D341Med (cell line): ENCODE measurements at places on chromosomes 16 and 17.

GRCh38 chr17:69012895-69013805 lies 47.6 kb downstream of the ABCA9 start:
- no peak for DNase-seq

DNA sequence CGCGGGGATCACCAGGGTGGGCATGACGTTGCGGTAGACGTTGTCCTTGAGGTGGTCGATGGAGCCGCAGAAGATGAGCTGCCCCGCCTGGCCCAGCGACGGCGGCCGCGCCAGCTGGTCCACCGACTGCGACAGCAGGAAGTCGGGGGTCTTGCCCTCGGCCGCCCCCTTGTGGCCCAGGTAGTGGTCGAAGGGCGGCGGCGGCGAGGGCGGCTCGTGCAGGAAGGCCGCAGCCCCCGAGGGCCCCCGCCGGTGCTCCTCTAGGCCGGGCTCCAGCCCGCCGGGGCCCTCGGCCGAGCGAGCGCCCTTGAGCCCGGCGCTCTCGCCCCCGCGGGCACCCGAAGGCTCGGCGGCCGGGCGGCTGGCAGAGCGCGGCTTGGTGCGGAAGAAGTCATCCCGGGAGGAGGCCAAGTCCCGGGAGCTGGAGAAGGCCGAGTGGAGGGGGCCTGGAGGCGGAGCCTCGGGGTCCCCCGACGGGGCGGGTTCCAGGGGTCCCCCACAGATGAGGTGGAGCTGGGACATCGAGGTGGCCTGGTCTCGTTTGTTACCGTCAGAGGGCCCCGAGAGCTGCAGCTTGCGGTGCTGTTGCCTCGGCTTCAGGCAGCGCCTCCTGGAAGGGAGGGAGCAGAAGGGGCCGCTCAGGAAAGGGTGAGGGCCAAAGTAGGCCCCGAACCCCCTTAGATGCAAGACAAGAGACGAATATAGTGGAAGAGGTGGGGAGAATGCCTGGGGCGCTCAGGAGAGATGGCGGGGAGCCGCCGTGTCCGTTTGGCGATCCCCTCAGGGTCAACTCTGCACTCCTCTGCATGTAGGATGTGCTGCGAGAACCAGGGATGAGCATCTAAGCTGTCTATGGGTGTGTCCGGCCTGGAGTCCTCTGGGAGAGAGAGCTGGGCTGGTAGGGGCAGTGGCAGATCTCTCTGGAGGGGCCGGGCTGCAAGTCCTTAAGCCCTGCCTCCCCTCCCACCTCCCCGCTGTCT lies 8.8 kb downstream of the FAM171A2 start:
- DNase-seq: peak; percentile 48

DNA sequence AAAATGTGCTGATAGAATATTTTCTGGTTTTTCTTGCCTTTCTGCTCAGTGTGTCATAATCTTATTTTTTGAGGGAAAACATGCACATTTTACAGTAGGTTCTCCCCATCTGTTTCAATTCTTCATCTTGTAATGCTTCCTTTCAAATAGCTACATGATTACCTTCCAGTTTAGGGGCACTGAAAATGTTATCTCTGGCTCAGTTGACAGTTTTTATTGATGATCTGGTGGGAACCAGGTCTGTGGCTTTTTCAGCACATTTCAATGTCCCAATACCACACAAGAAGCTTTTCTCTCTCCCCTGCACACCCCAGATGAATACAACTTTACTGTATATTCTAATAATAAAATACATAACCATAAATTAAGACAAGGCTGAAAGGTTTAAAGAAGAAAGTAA lies 36.5 kb downstream of the FTO start:
- no peak for DNase-seq

DNA sequence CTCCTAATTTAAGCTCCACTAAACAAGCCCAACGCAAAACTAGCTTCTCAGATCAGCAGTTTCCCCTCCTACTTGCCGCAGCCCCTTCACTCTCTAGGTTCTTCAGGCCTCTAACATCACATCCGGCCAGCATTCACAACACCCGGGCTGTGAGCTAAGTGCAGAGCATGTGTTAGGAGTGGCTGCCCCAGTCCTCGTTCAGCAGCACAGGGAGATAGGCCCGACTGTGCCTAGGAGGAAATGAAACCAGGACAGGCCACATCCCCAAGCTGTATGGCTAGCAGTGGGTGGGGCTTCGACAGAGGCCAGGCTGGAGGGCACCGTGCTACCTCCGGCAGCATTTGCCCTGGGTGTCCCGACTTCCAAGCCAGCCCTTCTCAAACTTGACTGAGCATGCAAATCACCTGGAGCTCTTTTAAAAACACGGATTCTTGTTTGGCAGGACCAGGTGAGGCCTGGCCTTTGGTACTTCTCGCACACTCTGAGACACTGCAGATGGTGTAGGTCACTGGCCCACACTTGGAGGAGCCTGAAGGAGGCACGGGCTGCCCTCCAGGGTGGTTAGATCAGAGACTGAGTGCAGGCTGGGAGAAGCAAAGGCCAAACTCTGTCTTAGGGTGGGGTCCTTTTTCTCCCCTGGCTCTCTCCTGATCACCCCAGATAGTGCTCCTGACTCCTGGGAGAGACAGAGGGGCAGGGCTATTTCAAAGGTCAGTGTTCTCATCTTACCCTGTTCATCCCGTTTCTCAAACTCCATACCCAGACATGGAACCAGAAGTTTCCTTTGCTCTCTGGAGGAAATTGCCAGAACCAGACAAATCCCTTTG lies 202.0 kb downstream of the C16orf78 start:
- no peak for DNase-seq

- DNase-seq: peak; percentile 76
Measured at GRCh38 chr17:48011405-48012150, 26.0 kb downstream of the COPZ2 start.

GRCh38 chr16:89697161-89697615 lies 4.3 kb downstream of the SPATA2L start:
- no peak for DNase-seq

DNA sequence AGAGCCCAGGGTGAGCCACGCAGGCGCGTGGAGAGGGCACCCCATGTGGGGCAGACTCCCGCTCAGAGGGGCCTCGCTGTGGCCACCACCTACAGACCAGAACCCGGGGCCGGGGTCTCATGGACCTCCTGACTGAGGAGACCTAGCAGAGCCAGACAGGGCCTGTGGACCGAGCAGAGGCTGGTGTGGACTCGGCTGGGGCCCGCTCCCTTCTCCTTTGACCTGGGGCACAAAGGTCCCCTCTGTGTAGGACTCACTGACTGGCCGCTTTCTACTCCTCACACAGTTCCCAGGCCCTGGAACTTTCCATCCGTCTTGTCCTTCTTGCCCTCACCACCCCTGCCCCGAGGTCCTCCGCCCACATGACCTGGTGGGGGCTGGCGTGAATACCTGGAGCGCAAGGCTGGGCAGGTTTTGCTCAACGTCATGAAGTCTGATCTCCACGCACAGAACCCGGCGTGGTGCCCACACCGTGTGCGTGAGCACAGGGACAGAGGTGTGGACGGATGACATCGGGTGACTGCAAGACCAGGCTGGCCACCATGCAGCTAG lies 44.7 kb upstream of the ACSF3 start:
- no peak for DNase-seq

DNA sequence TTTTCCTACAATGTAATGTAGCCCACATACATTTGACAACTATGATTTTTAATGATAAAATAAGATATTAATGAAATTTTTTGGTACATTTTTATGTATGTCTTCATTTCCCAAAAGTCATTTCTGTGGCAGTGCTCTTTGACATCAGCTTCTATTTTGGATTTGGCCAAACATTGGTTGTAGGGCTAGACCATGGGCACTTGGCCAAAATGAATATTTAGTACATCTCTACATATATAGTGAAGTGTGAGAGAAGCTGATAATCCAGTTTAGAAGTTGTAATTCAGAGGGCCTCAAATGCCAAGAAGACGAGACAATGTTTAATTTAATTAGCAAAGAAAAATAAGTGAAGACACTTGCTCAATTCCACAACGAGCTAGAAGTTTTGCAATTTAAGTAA lies 724.9 kb upstream of the SOX9 start:
- no peak for DNase-seq

DNA sequence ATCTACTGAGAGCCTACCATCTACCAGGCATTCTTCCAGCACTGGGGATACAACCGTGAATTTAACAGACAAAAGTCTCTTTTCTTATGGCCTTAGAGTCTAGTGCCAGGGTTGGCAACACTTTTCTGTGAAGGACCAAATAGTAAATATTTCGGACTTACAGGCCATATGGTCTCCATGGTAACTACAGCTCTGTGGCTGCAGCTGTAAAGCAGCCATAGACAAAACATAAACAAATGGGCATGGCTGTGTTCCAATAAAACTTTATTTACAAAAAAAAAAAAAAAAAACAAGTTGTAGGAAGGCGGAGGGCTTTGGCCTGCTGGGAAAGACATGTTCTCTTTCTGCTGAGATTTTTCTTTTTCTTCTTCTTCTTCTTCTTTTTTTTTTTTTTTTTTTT lies 98.7 kb downstream of the ABCC12 start:
- no peak for DNase-seq

DNA sequence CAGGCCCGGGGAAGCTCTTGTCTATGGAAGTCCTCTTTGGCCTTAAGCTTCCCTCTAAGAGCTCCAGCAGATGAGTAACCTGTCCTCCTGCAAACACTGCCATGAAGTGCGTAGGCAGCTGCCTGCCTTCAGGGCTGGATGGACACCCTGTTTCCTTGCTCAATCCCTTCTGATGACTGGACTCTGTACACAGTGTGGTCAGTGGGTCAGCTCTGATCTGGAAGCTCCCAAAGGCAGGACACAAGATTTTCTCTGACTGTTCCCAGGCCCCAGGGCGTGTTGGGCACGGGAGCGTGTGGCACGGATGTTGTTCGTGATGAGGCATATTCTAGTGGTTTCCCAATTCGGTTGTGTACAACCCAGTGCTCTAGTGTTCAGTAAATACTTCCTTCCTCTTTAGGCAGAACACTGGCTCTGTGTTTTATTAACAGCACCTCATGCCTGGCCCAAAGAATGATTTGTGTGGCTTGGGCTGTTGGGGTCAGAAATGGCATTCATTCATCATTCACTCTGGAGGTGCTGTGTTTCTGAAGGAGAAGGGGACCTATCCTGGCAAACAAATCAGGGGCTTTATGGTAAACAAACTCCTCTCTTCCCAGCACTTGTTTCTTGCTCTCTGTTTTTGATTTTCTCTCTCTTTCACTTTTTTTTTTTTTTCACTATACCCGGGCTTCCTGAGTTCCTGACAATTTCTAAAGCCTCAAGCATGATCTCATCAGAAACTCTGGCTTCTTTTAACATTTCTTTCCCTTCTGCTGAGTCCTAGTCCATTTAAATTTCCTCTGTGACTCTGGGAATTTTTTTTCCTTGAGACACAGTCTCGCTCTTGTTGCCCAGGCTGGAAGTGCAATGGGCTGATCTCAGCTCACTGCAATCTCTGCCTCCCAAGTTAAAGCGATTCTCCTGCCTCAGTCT lies 12.0 kb upstream of the RNF157 start:
- no peak for DNase-seq

GRCh38 chr16:50323335-50324011 lies 45.3 kb downstream of the BRD7 start:
- DNase-seq: peak; percentile 37

DNA sequence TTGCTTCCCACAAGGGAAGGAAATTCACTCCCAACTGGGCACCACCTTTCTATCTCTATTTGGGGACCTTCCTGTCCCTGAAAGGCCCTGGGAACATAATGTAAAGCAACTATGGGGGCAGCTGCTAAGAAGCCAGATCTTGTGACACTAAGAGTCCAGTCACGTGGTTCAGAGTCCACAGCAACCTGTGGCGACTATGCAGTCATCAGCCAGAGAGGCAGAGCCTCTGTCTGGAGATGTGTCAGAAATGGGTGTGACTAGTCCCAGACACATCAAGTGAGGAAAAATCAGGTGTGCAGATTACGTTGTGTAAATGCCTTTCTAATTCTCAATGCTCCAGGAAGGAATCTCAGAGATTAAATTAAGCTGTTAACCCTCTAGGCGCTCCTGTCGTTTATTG lies 26.6 kb upstream of the SKAP1 start:
- no peak for DNase-seq

GRCh38 chr16:29738514-29738913 lies 7.3 kb downstream of the C16orf54 start:
- no peak for DNase-seq

DNA sequence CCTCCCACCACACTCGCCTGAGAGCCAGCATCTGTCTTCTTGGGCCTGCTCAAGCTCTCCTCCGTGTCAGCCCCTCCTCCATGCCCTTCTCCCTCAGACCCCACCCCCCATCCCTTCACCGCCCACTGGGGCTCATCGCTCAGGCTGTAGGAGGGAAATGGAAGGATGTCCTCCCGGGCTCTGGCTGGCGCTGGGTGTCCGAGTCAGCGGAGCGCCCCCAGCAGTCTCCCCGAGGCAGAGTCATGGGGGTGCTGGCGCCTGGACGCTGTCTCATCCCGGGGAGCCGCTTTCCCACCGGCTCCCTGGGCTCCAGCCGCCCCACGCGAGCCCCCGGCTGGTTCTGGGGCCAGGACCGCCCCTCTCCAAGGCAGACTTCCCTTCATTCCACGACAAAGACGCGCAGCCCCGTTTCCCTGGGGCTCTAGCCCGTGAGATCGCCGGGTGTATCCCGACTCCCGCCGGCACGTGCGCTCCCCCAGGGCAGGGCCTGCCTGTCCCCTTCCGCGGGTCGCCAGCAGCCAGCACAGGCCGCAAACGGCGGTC lies 428 bp upstream of the ANTKMT start:
- DNase-seq: peak; percentile 71

- no peak for DNase-seq
Measured at GRCh38 chr17:7440834-7441195, 1.5 kb downstream of the FGF11 start.

GRCh38 chr16:11139326-11140097 lies 116.5 kb downstream of the SOCS1 start:
- no peak for DNase-seq

GRCh38 chr17:62796291-62796690 lies 11.8 kb downstream of the MARCHF10 start:
- DNase-seq: no peak

GRCh38 chr16:13453938-13454553 lies 465.9 kb upstream of the ERCC4 start:
- peak; percentile 36 for DNase-seq

GRCh38 chr17:68238164-68238870 lies 9.5 kb upstream of the AMZ2 start:
- no peak for DNase-seq

DNA sequence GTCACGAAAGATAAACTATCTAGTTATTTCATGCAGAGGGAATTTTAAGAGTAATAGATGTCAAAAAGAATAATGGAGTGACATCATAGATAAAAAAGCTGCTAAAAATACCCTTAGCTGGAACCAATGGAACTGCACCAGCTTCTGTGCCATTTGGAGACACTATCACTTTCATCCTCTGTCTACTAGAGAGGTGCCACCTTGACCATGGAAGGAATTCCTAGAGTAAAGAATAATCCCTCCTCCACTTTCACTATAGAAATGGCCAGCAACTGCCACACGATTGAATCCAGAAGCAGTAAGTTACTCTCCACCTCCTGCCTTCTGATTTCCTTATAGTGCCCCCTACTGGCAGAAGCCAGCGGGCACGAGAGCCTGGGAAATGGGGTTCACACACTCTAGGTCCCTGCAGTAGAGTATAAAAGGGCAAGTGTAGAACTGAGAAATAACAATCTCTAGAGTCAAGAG lies 2.8 kb upstream of the ALDH3A2 start:
- DNase-seq: peak; percentile 37

DNA sequence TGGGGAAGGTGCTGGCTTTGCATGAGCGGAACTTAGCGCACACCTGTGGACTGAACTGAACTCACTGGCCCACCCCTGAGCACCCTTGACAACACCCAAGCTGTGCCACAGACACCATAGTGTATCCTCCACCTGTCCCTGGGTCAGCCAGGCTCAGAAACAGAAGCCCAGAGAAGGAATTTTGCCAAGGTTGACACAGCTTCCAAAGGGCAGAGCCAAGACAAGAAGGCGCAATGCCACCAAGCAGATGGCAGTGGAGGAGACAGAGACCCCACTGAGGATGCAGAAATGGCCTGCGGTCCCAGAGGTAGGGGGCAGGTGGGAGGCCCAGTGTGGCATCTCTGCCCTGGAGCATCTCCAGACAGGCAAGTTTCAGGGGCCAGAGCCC lies 169.0 kb downstream of the ENGASE start:
- DNase-seq: no peak
